ENCODE measurements at places on chromosomes 12 and 14.

DNA sequence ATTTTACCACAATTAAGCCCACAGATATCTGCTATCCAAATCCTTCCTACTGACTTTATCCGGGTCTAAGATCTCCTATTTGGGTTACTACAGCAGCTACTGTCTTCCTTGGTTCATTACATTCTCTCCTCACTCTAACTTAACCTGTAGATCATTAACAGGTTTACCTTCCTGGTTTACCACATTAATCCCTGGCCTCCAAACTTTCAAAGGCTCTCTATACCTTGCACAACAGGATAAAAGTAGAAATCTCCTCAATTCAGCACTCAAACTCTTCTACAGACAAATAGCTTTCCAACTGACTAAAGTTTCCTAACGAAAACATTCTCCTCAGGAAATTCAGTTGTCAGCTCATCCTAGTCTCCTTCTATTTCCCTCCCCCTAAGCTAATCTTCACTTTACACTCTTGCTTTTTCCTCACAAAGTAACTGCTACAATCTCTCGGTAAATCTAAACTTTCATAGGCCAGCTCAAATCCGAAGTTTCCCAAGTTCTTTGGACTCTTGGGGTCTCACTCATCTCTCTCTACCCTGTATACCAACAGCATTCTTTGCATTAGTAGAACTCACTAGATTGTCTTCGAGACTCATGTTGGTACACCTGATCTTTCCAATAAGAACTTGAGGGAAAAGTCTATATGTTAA lies 2.7 kb downstream of the BTBD7 start:
- no peak for DNase-seq

GRCh38 chr12:91577586-91578539 lies 395.2 kb upstream of the DCN start:
- DNase-seq = no peak

GRCh38 chr14:51067295-51067694 lies 27.6 kb downstream of the TRIM9 start:
- DNase-seq = no peak

DNA sequence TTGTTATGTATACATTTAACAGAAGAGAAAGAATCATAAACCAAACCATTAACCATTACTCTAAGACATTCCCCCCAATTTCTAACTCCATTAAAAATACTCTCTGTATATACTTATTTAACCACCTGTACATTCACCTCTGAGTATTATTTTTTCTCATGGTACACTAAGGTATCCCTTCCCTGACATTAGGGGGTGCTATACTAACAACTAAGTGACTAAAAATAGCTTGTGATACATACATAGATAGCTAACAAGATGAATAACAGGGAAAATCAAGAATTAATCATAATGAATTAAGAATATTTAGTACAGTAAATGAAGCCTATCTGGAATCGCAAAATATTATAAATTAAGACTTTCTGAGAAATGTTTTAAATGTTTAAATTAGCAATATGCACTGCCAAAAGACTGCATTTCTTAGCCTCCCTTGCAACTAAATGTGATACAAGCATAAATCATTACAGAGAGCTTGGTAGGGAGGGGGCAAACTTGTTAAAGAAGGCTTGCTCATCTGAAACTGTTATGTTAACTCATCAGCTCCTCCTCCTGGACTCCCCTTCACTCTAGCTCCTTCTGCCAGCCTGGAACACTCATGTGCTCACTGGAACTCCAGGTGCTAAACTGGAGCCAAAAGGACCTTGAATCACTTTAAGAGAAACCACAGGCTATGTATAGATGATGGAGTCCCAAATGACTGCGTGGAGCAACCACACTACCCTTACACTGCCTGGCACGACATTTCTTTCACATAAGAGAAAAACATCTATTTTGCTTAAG lies 14.9 kb downstream of the C2CD5 start:
- DNase-seq = no peak

GRCh38 chr12:95547522-95548055 lies 3.7 kb downstream of the USP44 start:
- DNase-seq = no peak

DNA sequence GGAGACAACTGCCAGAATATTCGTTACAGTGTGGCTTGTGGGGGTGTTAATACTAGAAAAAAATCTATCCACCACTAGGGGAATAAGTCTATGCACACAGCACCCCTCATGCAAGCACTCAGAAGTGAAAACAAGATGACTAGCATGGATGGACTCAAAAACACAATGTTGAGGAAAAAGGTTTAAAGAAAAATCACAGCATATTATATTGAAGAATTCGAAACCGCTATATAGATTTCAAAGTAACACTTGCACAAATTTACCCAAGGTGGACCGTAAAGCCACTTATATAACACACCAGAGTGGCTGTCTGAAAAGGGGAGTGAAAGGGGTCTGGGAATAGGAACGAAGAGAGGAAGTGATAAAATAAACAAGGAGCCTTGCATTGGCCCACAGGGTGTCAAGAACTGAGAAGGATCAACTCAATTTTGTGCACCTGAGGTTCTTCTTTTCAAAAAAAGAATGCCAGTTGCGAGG lies 544 bp downstream of the ABCD4 start:
- DNase-seq = no peak

DNA sequence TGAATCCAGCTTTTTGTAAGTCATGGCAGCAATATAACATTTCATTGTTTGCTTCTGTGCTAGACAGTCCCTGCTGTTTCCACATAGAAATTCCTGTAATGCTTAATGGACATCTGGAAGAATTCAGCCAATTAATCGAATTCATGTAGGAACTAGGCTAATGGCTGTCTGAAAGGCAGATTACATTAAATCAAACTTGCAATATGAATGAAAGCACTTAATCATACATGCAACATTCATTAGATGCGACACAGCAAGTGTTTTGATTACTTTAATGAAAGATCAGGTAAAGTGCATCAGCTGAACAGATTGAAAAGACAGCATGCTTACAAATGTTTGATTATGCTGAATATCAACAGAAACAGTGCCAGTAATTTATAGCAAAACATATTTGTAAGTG lies 24.1 kb upstream of the INSM2 start:
- no peak for DNase-seq

DNA sequence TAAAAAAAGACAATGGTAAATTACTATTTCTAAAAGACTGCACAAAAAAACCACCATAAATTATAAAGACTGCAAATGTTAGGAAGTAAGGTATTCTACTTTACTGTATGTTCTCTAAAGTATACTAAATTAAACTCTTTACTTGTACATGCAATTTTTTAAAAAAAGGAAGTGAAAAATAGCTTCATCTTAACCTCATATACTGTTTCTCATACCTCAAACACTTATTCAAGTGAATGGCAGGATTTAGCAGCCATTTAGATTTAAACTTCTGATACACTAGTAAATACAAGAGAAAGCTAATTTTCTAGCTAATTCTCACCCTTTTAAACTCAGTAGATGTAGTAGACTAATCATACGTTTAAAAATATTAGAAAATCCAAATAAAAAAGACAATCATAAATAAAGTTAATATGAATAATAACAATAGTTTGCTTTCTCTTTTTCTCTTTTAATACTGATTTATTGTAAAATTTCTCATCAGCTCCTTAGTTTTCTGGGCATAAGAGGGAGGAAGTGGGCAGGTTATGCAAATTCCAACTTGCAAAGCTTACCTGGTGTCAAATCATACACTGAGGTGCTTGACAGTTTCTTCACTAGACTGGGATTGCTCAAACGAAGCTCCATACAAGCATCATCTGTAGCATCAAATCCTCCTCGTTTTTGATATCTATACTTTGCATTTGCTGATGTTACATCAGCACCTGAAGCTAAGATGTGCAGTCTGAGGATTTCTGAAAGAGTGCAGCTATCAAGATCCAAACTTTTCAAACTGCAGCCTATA lies 71.0 kb upstream of the CFL2 start:
- DNase-seq = no peak

DNA sequence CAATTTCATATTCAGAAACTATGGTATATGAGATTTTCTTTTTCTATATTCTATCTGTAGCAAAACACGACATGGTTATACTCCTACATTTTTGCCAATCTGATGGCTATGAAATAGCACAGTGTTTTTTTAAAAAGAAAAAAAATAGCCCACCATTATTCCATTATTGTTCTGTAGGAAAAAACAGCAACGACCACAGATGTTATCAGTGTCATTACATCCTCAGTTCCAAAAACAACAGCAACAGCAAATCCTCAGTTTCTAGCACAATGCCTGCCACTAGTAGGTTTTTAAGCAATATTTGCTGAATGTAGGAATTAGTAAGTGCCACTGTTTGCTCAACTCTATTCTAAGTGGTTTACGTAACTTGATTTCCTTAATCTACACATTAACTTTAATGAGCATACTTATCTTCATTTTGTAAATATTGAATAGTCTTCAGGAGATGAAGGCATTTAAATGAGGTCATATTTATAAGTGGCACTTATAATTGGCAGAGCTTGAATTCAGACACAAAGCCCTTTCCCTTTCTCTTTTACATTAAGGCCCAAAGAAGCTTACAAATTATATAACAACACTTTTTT lies 8.3 kb downstream of the RNASE6 start:
- no peak for DNase-seq

DNA sequence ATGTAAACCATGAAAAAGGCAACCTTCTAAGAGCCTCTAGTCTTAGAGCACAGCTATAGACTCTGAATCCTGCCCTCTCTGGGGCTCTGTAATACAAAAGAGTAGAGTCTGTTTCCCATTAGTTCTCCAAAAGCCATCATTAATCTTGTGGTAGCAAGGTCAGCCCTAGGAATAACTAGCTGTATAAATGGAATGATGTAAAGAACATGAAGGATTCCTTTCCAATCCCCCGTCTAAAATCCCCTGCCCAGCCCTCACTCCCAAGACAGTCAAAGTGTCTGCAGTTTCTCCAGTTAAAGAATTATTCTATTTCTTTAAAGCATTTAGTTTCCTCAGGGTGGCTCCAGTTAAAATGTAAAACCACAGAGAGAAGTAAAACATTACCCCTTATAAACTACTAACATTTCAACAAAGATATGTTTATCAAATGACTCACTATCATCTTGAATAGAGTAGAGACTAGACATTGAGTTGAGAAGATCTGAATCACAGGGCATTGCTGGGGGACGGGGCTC lies 104.2 kb downstream of the ST8SIA1 start:
- no peak for DNase-seq

- no peak for DNase-seq
Observed at GRCh38 chr12:25056486-25057130, 107.7 kb upstream of the BCAT1 start.

- no peak for DNase-seq
Observed at GRCh38 chr12:40515041-40515816, 177.0 kb upstream of the CNTN1 start.

GRCh38 chr12:15151161-15152091 lies 69.8 kb downstream of the RERG start:
- DNase-seq = no peak

GRCh38 chr12:56062996-56063395 lies 17.0 kb upstream of the ERBB3 start:
- no peak for DNase-seq

GRCh38 chr14:76352639-76353281 lies 23.2 kb upstream of the ESRRB start:
- no peak for DNase-seq

- no peak for DNase-seq
Observed at GRCh38 chr14:65054471-65055085, 47.7 kb downstream of the MAX start.

- no peak for DNase-seq
Observed at GRCh38 chr14:68890173-68890931, 88.8 kb downstream of the ACTN1 start.

GRCh38 chr12:89920866-89921265 lies 212.2 kb upstream of the ATP2B1 start:
- no peak for DNase-seq

- peak; percentile 62 for DNase-seq
Observed at GRCh38 chr12:89525824-89526770, at the start of gene POC1B. Gene POC1B, minus strand, starts transcription at chr12:89526047. Its CDS starts 152 bp downstream, at chr12:89525895.

DNA sequence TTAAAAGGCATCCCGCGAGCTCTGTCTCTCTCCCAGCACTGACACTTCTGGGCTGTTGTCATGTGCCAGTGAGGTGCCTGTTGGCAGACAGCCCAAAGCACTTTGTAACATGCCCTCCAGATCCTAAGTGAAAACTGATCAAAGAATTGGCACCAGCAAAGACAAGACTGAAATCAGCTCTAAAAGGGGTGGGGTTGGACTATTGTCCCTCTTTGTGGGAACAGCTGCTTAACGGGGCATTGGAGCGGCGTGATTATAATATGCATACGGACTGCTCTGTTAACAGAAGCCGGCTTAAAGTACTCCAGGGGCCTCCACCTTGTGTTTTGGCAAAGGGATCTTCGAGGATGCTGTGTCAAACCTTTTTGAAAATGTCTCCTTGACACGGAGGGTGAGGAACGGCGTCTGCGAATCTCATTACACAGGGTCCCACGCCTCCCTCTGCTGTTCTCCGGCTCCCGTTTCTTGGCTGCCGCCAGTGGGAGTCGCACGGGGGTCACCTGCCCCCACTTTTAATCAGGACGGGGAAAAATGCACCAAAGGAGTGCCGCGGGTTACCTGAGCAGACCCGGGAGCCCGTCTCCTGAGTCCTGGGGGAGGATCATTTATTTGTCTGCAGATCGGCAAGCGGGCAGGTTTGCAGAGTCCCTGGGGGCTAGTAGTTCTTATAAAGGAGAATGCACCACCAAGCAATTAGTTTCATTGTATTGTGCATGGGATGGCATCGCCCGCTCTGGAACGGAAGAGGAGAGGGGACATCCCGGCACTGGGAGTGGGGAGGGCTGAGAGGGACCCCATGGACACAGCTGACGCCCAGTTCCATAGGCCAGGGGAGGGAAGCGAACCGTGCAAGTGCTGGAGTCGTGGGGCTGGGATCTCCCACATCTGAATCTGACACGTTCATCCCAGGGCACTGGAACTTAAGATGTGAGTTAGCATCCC lies 44.3 kb downstream of the SPRING1 start:
- no peak for DNase-seq

GRCh38 chr14:22386924-22387775 lies 201.9 kb downstream of the DAD1 start:
- DNase-seq = no peak

DNA sequence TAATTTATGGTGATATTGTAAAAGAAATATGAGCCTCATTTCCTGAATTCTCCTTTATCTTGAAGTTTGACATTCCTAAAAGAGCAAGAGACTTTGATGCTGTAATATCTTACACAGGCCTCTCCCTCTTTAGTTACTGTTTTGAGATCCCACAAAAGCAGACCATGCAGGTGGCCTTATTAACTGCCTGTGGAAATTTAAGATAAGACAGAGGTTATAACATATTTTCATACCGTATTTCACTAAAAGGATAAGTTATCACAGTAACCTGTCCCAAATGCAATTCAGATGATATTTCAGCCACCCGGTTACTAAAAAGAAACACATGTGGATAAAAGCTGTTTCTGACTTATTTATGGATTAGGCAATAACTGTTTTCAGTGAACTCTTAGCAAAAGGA lies 150.1 kb downstream of the NAV3 start:
- DNase-seq = no peak

DNA sequence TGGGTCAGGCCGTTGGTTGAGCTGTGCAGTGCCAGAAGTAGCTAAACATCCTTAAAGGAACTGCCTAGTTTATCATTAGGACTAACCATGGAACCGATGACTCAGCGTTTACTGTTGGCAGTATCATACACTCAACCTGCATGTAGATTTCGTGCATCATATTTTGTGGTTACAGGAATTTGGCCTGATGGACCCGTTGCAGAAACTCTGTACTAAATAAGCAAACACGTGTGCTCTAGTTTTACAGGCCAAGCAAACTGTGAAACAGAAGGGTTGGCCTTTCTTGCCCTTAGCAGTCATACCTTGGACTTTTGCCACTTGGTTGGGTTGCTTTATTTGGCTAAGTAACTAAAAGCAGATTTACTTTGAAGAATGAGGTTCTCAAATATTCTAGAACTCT lies 35.6 kb downstream of the DGLUCY start:
- no peak for DNase-seq

Data from NCI-H2081 treated with DMSO at 0.1 percent for 48 hours (cell line).